Suprapubic skin (tissue), 4 donors: ENCODE measurements at places on chromosomes 3 and 15.

GRCh38 chr3:153162513-153163392 lies 727 bp downstream of the RAP2B start:
- peaks cover 51% of the 10 kb centered on the region for H3K4me1 ChIP-seq
- DNase-seq = peak; percentile 80
- H3K27me3 ChIP-seq = no peaks in the 10 kb centered on the region
- H3K36me3 ChIP-seq = no peaks in the 10 kb centered on the region
- peak overlapping the region; percentile 83 for H3K4me3 ChIP-seq

DNA sequence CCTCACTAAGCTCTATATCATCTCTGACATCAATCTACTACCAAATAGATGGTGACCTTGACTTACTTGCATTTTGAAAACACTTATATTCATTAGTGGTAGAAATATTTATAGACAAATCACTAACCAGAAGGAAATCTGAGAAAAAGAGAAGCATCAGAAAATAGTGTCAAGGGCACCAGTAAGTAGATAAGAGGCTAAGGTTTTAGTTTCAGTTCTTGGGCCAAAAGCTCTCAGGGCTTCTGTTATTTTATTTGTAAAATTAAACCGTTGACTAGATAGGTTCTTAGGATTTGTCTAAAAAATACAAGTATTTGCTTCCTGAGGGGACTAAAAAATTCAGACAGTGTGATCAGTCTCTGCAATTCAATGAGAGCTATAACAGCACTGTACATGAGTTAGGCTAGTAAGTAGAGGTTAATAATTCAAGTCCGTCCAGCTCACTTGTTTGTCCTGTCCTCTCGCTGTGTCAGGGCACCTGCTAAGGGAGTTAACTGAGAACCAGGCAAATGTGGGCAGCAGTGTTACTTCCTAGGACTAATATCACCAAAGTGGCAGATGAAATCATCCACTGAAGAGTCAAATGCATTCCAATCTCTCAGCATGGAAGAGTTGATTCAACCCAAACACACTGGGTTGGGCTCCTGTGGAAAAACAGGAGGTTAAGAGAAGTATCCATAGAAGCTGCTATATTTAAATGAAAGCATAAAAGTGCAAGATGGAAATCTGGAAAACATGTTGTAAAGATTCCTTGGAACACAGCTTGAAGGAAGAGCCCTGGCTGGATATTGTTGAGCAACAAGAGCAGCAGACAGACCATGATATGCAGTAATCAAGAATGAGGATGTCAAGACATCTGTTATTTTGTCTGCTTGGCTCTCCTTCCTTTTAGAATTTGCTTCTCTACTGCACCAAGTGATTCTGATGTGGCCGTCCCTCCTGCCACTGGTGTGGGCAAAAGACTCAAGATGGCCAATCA lies 134.9 kb upstream of the ZBTB20 start:
- no peak overlapping the region for H3K4me3 ChIP-seq
- no peak for DNase-seq
- H3K36me3 ChIP-seq = no peaks in the 10 kb centered on the region

- H3K4me3 ChIP-seq = no peak overlapping the region
- H3K27ac ChIP-seq = no peak overlapping the region
These were observed 36.2 kb upstream of the COL6A6 start for GRCh38 chr3:130480736-130481135.

DNA sequence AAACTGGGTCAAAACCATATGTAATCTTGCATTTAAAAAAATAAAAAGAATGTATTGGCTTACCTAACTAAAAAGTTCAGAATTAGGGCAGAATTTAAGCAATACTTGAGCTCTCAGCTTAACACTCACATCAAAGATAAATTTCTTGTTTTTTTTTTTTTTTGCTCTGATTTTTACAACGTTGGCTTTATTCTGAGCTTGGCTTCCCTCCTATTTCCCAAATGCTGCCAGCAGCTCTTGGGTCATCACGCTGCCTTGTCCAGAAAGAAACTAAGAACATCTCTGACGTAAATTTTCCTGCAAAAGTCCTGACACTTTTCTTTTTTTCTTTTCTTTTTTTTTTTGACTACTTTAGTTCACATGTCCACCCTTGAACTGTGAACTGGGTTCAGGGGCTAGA lies 150.6 kb upstream of the TGFBR2 start:
- no peak for DNase-seq
- H3K27ac ChIP-seq = peak overlapping the region; percentile 42
- peaks cover 15% of the 10 kb centered on the region for H3K4me1 ChIP-seq
- H3K36me3 ChIP-seq = no peaks in the 10 kb centered on the region

- no peaks in the 10 kb centered on the region for H3K36me3 ChIP-seq
- H3K27ac ChIP-seq = no peak overlapping the region
- no peak for DNase-seq
- peaks cover 10% of the 10 kb centered on the region for H3K4me1 ChIP-seq
- H3K4me3 ChIP-seq = no peak overlapping the region
These were observed 175.3 kb downstream of the XXYLT1 start for GRCh38 chr3:195095704-195096036.

- H3K4me1 ChIP-seq = no peaks in the 10 kb centered on the region
- no peaks in the 10 kb centered on the region for H3K36me3 ChIP-seq
- no peaks in the 10 kb centered on the region for H3K27me3 ChIP-seq
- no peak for DNase-seq
- H3K4me3 ChIP-seq = no peak overlapping the region
- no peak overlapping the region for H3K27ac ChIP-seq
These were observed 130.6 kb upstream of the FHIT start for GRCh38 chr3:61381745-61382392.

- no peak overlapping the region for H3K4me3 ChIP-seq
- no peaks in the 10 kb centered on the region for H3K36me3 ChIP-seq
- H3K27me3 ChIP-seq = no peaks in the 10 kb centered on the region
- H3K27ac ChIP-seq = no peak overlapping the region
- no peak for DNase-seq
These were observed 294.0 kb upstream of the SOX2 start for GRCh38 chr3:181417748-181418147.

DNA sequence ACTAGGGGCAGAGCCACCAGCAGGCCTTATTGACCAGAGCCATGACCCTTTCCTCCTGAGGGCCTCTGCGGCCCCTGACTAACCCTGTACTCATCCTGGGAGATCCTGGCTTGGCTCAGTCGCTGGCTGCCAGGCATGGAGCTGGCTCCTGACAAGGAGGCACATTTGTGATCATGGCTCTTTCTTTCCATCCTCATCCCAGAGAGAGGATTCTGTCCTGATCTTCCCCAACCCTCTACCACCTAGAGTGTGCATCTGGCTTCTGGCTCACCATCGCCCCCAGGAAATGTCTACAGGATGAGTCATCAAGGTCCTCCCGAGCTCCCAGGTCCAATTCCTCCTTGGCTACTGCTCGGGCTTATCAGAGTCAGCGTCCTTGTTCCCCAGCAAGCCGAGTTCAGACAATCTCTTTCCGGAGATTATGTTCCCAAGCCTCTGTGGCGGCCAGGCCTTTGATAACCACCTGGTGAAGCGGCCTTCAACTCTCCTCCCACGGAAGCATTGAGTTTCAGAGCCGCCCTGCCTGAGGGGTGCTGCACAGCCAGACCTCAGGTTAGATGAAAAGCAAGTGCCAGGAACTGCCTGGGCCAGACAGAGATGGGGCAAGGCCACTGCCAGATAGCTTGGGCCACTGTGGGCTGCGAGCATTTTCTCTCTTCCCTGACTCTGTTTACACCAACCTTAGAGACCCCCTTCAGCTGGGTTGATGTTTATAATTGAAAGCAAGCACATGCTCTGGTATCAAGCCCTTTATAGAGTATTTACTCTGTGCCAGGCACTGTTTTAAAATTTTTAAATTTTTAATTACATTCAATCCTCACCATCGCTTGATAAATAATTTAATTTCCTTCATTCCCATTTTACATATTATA lies 44.3 kb upstream of the MRPS22 start:
- H3K36me3 ChIP-seq = no peaks in the 10 kb centered on the region
- H3K4me3 ChIP-seq = no peak overlapping the region
- no peak overlapping the region for H3K27ac ChIP-seq

- no peaks in the 10 kb centered on the region for H3K27me3 ChIP-seq
- no peak overlapping the region for H3K27ac ChIP-seq
- peaks cover 21% of the 10 kb centered on the region for H3K4me1 ChIP-seq
- no peaks in the 10 kb centered on the region for H3K36me3 ChIP-seq
- H3K4me3 ChIP-seq = peak overlapping the region; percentile 6
- no peak for DNase-seq
These were observed 63.6 kb downstream of the OSBPL10 start for GRCh38 chr3:31917303-31918005.

DNA sequence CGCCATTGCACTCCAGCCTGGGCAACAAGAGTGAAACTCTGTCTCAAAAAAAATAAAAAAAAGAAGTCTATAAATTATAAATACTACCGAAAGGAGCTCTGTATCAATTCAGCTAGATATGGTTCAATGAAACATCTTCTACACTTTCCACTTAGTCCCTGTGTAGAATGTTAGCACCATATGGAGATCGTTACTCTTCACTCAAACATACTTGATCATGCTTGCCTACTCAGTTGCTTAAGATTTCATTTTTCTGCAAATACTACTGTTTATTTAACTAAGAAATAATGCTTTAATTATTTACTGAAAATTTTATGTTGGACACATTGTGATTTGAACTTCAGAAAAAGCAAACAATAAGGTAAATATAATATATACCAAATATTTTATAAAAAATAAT lies 17.1 kb upstream of the NANOGP8 start:
- H3K27ac ChIP-seq = no peak overlapping the region
- no peaks in the 10 kb centered on the region for H3K4me1 ChIP-seq
- H3K4me3 ChIP-seq = no peak overlapping the region
- DNase-seq = no peak
- H3K27me3 ChIP-seq = no peaks in the 10 kb centered on the region
- H3K36me3 ChIP-seq = no peaks in the 10 kb centered on the region

GRCh38 chr15:87567406-87568030 lies 689.0 kb downstream of the NTRK3 start:
- H3K4me3 ChIP-seq = no peak overlapping the region
- no peaks in the 10 kb centered on the region for H3K27me3 ChIP-seq
- no peaks in the 10 kb centered on the region for H3K4me1 ChIP-seq
- H3K27ac ChIP-seq = no peak overlapping the region
- H3K36me3 ChIP-seq = no peaks in the 10 kb centered on the region
- no peak for DNase-seq

- H3K4me3 ChIP-seq = no peak overlapping the region
- no peak for DNase-seq
- H3K27me3 ChIP-seq = no peaks in the 10 kb centered on the region
- H3K27ac ChIP-seq = no peak overlapping the region
These were observed 30.1 kb upstream of the SPTSSB start for GRCh38 chr3:161401389-161401788.

GRCh38 chr3:182740710-182741109 lies 52.6 kb upstream of the ATP11B start:
- no peaks in the 10 kb centered on the region for H3K27me3 ChIP-seq
- H3K4me1 ChIP-seq = peaks cover 9% of the 10 kb centered on the region
- H3K4me3 ChIP-seq = no peak overlapping the region
- H3K27ac ChIP-seq = peak overlapping the region; percentile 51
- no peak for DNase-seq
- no peaks in the 10 kb centered on the region for H3K36me3 ChIP-seq

- no peaks in the 10 kb centered on the region for H3K27me3 ChIP-seq
- no peaks in the 10 kb centered on the region for H3K4me1 ChIP-seq
- no peaks in the 10 kb centered on the region for H3K36me3 ChIP-seq
- H3K27ac ChIP-seq = peak overlapping the region; percentile 1
These were observed 37.2 kb upstream of the SLCO2A1 start for GRCh38 chr3:134066651-134067530.

- no peaks in the 10 kb centered on the region for H3K36me3 ChIP-seq
- H3K27ac ChIP-seq = no peak overlapping the region
- no peak overlapping the region for H3K4me3 ChIP-seq
- H3K27me3 ChIP-seq = peaks cover 9% of the 10 kb centered on the region
- H3K4me1 ChIP-seq = no peaks in the 10 kb centered on the region
These were observed 12.9 kb downstream of the OCA2 start for GRCh38 chr15:28086175-28086703.

DNA sequence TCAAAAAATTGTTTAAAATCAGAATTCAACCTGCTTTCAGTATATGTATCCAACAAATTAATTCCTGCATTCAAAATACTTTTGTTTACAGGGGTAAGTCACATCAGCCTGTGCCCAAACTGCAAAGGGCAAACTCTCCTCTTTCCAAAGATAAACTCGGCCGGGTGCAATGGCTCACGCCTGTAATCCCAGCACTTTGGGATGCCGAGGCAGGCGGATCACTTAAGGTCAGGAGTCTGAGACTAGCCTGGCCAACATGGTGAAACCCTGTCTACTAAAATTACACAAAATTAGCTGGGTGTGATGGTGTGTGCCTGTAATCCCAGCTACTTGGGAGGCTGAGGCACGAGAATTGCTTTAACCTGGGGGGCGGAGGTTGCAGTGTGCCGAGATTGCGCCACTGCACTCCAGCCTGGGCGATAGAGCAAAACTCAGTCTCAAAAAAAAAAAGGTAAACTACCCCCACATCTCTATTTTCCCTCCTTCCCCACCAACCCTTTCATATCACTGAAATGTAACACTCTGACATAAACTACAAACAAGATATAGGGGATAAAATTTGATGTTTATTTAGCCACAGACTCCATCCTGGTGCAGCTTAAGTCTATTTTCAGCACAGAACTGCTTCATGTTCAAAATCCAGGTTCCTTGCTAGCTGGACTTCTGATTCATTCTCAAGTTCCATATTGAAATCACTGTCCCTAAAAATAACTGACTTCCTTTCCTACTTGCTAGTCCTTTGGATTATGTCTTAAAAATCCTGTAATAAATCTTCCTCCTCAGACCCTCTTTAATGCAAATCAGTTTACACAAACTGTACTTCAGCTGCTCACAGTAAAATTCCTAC lies 15.4 kb downstream of the UBP1 start:
- H3K4me1 ChIP-seq = peaks cover 2% of the 10 kb centered on the region
- no peak overlapping the region for H3K27ac ChIP-seq
- no peaks in the 10 kb centered on the region for H3K27me3 ChIP-seq
- H3K36me3 ChIP-seq = peaks cover 33% of the 10 kb centered on the region
- no peak overlapping the region for H3K4me3 ChIP-seq

DNA sequence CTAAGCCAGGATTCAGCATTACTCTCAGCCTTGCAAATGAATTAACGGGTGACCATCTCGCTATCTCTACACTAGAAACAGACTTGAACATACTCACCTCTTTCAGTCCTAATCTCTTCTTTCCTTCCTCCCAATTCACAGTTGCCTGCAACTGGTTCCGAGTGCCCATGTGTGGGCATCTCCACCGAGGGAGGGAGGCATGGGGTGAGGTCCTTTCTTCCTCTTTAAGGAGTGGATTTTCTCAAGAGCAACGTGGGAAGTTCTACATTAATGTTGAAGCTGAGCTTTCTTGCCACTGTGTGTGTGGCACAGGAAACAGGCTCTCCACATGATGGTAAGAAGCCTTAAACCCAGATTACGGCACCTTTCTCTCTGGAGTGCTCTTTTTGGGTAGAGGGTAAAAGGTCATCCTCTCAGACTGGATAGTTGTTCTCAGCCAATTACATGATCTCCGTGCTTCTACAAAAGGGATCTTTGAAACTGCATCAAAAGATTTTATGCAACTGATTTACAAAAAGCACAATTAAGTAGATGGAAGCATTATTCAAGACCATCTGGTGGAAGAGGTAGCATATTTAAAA lies 286.8 kb upstream of the NR2F2 start:
- no peaks in the 10 kb centered on the region for H3K36me3 ChIP-seq
- H3K27me3 ChIP-seq = no peaks in the 10 kb centered on the region
- H3K4me1 ChIP-seq = peaks cover 8% of the 10 kb centered on the region
- H3K4me3 ChIP-seq = no peak overlapping the region
